SK-N-MC (cell line): ENCODE measurements at places on chromosomes 5 and 9.

DNA sequence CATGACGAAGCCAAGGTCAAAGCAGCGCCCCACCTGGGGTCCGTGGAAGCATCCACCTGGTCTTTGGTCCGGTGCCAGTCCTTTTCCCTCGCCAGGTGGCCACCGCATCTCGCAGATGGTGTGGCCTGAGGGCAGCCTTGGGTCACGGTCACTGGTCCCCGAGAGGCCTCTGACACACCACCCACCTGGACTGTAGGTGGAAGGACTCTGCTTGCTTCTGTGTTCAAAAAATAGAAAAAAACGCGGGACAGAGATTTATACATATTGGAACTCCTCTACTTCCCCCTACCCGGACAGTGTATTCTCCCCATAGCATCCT lies 466 bp upstream of the TTC39B start:
- DNase-seq = no peak

DNA sequence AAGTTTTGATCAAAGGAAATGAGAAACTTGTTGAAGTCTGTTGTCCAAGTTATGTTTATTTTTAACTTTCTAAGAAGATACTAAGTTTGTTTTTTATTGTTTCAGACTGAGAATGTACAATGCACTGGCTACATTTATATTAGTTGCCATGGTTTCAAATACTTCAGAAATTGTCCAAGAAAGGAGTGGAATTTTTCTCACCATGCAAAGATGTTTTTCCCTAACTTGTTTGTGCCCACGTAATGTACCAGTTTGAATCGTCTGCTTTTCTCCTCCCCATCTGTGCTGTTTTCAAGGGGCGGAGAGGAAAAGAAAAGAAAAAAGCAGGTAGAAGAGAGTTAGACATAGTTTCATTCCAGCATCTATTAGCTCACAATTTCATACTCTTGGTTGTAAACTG lies 407.0 kb downstream of the KCTD16 start:
- no peak for DNase-seq

DNA sequence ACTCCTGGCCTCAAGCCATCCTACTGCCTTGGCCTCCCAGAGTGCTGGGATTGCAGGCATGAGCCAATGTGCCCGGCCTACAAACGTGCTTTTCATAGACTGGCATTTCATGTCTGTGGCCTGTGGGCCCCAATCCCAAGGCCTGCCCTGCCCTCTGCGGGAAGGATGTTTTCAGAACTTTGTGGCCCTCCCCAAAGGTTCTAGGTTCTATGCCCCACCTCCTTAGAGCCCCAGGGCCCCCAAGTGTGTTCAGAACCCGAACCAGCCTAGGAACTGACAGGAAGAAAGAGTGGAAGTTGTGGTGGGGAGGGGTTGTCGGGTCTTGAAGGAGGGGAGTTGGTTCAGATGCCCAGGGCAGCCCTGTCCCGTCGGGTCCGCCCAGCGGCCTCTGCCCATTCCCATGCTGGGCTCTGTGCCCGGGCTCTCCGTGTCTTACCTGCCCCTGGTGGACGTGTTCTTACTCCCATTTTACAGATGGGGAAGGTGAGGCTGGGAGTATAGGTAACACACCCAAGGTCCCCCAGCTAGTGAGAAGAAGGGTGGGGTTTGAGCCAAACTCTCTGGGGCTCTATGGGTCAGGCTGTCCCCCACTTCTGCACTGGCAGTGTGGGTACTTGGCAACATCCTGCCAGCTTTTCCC lies 175.8 kb upstream of the IER5L start:
- no peak for DNase-seq

DNA sequence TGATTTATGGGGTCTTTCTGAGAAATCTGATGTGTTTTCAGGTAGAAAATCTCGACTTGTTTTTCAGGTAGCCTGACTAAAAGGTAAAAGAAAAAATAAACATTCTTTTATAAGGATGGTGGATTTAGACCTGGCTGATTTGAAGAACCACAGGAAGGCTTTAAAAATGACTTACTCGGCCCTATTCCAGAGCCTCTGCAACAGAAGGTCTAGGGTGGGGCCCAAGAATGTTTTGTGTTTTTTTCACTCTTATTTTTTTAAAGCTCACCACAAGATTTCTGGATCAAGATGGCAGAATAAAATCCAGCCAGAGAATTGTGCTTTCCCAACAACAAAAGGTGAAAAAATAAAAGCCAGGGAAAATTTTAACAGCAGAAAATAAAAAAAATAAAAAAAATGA lies 59.1 kb downstream of the FNBP1 start:
- DNase-seq = no peak

GRCh38 chr5:65394087-65394486 lies 87.6 kb downstream of the ADAMTS6 start:
- DNase-seq = no peak

DNA sequence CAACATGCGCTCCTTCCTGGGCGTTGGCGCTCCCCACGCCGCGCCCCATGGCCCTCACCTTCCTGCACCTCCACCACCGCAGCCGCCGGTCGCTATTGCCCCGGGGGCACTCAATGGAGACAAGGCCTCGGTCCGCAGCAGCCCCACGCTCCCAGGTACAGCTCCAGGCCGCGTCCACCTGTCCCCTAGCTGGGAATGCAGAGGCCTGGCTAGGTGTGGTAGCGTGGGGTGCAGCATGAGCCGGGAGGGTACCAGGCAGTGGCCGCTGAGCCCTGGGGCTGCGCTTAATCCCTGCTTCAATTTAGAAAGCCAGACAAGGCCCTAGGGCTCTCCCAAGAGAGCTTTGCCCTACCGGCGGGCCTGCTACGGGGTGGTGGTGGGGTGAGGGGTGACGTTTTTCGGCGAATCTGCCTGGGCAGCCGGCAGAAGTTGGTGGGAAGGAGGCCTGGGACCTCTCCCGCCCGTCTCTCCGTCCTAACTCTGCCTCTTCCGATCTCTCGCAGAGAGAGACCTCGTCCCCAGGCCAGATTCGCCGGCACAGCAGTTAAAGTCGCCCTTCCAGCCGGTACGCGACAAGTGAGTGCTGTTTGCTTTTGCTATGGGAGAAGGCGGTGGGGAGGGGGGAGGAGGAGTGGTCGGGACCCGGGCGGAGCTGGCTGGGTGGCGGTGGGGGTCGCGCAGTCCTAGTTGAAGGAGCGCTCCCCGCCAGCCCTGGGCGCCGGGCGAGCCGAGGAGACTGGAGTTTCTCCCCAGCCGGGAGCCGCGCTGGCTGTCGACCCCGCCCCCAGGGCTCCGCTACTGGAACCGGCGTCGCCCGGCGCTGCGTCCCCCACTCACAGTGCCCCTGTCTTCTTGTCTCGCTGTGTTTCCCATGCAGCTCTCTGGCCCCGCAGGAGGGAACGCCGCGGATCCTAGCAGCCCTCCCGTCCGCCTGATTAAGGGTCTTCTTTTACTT lies 4.8 kb downstream of the IRX1 start:
- no peak for DNase-seq

- no peak for DNase-seq
Measured at GRCh38 chr5:143037071-143037470, 266.9 kb downstream of the ARHGAP26 start.

DNA sequence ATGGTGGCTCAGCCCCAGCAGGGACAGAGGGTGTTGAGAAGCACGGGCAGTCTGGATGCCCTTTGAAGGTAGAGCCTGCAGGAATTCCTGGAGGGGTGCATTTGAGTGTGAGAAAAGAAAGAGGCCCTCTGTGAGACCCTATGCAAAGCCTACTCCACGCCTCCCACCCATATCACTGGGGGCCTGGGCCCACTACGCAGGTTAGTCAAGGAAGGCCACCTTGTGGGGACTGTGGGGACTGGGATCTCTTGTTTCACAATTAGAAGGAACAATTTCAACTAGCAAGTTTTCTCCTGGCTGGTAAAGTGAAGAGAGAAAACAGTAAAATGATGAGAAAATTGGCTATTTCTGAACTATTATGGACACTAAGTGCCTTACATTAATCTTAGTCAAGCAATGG lies 486.2 kb upstream of the DAP start:
- DNase-seq = no peak

GRCh38 chr5:10684303-10685086 lies 76.5 kb downstream of the DAP start:
- no peak for DNase-seq

- no peak for DNase-seq
Measured at GRCh38 chr9:21399956-21400355, 9.0 kb upstream of the IFNA8 start.

DNA sequence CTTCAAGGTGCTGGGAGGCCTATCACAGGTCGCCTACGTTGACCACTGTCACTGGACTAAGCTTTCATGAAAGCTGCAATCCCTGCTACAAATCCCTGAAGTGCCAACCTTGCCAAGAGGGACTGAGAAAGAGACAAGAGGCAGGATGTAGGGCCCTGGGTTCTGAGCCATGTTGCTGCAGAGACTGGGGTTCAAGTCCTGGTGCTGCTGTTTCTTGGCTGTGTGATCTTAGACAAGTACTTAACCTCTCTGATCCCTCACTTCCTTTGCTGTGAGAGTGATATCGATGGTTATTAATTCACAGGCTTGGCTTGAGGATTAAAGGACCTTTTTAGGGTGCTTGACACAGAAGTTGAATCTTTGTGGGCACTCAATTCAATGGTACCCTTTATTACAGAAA lies 15.5 kb downstream of the CSF1R start:
- no peak for DNase-seq

DNA sequence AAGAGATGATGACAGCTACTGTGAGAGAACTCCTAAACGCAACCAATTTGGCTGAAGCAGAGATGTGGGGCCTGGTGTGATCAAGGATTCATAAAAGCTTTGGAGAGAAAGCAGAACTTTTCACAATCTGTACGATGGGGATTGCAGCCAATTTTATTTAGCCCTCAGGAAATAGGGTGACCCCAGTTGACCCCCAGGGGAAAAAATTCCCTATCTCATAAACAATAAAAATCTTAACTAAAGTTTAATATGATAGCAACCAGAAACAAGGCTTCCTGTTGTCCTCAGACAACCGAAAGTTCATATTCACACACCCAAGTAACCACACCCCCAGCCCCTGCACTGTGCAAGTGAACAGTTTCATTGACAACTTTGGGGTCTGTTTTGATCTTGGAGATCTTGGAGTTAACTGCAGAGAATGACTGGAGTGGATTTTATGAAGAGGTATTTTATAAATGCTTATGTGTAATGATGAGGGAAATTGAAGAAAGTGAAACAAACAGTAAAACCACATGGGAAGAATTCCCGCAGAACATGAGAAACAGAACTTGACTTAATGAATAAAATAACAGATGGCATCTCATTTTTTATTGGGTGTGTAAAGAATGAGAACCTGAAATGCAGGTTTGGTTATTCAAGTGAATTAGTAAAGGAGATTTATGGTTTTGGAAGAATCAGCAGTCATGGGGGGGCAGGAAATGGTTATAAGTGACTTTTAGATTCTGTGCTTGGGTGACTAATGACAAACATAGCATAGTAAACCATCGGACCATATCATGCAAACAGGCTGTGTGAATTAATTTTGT lies 94.5 kb downstream of the PDE4D start:
- no peak for DNase-seq

- no peak for DNase-seq
Measured at GRCh38 chr9:76198336-76198735, 195.9 kb downstream of the RFK start.

- DNase-seq = no peak
Measured at GRCh38 chr5:134071614-134072207, 42.8 kb upstream of the TCF7 start.

GRCh38 chr5:119218830-119219782 lies 136.7 kb upstream of the TNFAIP8 start:
- DNase-seq = no peak

- no peak for DNase-seq
Measured at GRCh38 chr5:152072091-152072490, 147.4 kb upstream of the GLRA1 start.

DNA sequence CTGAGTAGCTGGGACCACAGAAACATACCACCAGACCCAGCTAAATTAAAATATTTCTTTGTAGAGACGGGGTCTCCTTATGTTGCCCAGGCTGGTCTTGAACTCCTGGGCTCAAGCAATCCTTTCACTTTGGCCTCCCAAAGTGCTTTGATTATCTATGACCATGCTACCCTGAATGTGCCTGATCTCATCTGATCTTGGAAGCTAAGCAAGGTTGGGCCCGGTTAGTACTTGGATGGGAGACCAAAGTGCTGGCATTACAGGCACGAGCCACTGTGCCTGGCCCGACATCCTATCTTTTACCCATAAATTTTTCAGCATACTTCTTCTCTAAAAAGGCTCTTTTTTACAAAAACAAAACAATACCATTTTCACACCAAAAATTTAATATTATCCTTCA lies 137.0 kb upstream of the LRRTM2 start:
- DNase-seq = no peak

DNA sequence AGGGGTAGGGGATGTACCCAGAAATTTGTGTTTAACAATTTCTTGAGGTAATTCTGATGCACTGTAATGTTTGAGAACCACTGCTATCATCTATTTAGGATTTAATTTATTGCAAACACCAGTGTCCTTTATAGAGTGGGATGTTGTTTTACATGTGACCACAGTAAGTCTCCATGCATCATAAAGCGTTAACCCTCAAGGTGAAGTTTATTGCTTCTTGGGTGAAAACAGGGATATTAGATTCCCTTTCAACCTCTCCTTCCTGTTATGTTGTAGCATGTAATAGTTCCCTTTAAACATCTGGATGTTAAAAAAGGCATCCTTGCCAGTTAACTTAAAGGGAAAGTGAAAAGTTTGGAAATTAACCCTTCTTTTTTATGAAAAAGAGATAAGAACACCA lies 35.8 kb upstream of the ATG10 start:
- no peak for DNase-seq

DNA sequence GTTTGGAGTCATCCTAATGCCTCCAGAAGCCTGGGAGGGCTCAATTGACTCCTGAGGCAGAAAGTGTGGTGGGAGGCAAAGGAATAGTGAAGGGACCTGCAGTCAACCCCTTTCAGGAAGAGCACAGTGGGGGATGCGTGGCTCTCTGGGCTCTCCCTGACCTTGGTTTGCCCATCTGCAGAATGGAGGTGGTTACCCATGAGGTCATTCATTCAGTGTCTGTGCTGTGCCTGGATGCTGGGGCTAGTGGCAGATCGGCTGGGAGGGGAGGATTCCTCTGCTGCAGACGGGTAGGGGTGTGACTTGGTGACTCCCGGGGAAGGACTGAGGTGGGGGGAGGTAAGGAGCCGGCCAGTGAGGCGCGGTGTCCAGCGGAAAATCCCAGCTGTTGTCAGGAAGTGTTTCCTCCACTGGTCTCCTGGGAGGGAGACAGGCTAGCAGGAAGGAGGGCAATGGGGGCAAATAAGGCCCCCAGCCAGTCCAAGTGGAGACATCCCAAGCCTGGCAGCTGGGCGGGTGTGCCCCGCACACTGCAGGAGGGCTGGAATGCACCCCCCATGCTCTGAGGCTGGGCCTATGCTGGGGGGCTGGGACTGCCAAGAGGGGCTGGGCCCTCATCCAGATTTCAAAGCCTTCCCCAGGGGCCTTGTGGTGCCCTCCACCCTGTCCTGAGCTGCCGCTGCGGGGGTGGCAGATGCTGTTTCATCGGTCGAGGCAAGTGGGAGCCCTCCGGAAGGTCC lies 10.9 kb downstream of the CXXC5 start:
- DNase-seq = no peak

GRCh38 chr5:36790847-36791246 lies 85.7 kb upstream of the NIPBL start:
- no peak for DNase-seq
